Activated CD4-positive, alpha-beta memory T cell treated with anti-CD3 and anti-CD28 coated beads, Interleukin-2, amount 10 ng/mL, durations not matched to agents 7 days and 5 days (primary cell): ENCODE measurements at places on chromosomes 5 and 9. TPM values are rescaled to one million over a fixed set of nuclear protein-coding genes. Genes with fewer than 3 reads are reported as not detected.

DNA sequence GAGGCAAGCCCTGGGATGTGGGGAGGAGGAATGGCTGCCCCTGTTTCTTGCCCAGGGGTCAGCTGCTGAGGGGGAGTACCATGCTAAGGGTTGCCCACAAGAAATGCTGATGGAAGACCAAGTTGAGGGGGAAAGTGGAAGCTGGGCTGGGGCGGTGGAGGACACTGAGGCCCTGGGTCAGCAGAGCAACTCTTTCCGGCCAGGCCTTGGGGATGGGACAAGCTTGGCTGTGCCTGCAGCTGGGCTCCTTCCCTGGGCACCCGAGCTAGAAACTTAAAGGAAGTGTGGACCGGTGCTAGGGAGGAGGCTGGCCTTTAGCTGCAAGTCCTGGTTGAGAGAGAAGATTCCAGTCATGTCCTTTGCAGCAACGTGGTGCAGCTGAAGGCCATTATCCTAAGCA, 22.7 kb downstream of the CSF1R start:
- DNase-seq: no peak
- no peak overlapping the region for H3K4me3 ChIP-seq
- peaks cover 35% of the 10 kb centered on the region for H3K4me1 ChIP-seq
- peaks cover 3% of the 10 kb centered on the region for H3K27me3 ChIP-seq
- no peak overlapping the region for H3K27ac ChIP-seq
- peaks cover 2% of the 10 kb centered on the region for H3K36me3 ChIP-seq

Gene SAXO1
- total RNA-seq: not detected

Gene TSSK1B
- total RNA-seq: not detected

- no peaks in the 10 kb centered on the region for H3K27me3 ChIP-seq
- H3K4me1 ChIP-seq: no peaks in the 10 kb centered on the region
- no peak for DNase-seq
- no peak overlapping the region for H3K27ac ChIP-seq
- H3K36me3 ChIP-seq: no peaks in the 10 kb centered on the region
These were observed 318.8 kb upstream of the CDH10 start for GRCh38 chr5:24963611-24964010.

Gene FRRS1L
- total RNA-seq: not detected

GRCh38 chr9:119095072-119095471, 274.2 kb downstream of the BRINP1 start:
- no peak overlapping the region for H3K4me3 ChIP-seq
- no peak overlapping the region for H3K27ac ChIP-seq
- DNase-seq: no peak
- H3K27me3 ChIP-seq: no peaks in the 10 kb centered on the region

DNA sequence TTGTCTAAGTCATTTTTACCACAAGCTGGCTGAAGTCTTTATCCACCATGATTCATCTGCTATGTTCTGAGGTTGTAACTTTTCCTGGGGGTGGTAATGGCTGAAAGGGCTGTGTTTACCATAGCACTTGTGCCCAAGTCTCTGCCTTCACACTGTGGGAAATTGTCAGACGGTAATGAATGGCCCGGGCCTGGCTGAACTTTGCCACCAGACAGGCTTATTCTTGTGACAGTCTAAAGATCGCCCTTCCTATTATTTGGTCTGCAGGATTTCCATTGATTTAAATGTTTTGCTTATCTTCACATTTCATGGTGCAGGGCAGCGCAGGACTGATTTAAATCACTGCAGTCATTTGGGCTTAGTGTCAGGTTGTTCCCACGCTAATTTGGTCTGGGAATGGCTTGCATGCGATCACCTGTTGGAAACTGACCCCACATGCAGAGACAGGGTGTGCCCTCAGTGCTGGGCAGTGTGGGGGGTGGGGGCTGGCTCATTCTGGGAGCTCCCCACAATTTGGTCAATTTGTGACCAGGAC, 109.3 kb upstream of the ICE1 start:
- H3K4me3 ChIP-seq: no peak overlapping the region
- no peak overlapping the region for H3K27ac ChIP-seq
- no peaks in the 10 kb centered on the region for H3K27me3 ChIP-seq
- no peak for DNase-seq
- H3K36me3 ChIP-seq: no peaks in the 10 kb centered on the region
- no peaks in the 10 kb centered on the region for H3K4me1 ChIP-seq

DNA sequence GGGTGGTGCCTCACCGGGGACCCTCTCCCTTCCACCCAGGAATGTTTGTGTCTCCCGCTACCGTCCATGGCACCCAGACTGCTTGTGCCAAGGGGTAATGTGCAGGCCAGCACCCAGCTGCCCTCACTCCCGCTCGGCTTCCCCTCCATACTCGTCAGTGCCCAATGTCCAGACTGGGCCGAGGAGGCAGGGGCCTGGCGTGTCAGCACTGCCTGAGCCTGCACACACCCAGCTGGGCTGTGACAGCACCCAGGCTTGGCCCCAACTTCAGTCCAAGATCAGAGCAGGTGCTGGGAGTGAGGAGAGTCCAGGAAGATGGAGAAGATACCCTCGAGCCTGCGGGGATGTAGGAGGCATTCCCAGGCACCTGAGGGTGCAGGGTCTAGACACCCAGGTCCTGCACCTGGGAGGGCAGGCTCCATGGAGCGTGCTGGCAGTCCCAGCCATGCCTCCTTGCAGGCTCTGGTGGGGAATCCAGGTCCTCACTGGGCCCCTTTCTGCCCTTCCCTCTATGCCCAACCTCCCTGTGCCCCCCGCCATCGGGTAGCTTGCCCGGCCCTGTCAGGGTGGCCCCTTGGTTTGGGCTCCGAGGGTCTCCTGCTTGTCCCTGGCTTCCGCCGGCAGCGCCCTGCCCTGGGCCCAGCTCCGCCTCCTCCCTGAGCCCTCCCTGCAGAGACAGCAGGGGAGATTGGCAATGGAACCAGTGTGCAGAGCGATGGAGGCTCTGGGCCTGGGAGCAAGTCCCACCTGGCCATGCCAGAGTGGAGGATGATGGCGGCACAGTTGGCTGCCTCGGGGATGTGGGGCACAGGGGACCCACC, 250.8 kb upstream of the EDIL3 start:
- H3K27me3 ChIP-seq: no peaks in the 10 kb centered on the region
- H3K4me3 ChIP-seq: no peak overlapping the region
- no peaks in the 10 kb centered on the region for H3K4me1 ChIP-seq
- H3K27ac ChIP-seq: no peak overlapping the region
- H3K36me3 ChIP-seq: no peaks in the 10 kb centered on the region
- no peak for DNase-seq

- no peaks in the 10 kb centered on the region for H3K4me1 ChIP-seq
- no peak overlapping the region for H3K4me3 ChIP-seq
- H3K27me3 ChIP-seq: no peaks in the 10 kb centered on the region
- no peak overlapping the region for H3K27ac ChIP-seq
- H3K36me3 ChIP-seq: no peaks in the 10 kb centered on the region
These were observed 43.7 kb downstream of the CDH6 start for GRCh38 chr5:31237174-31237573.

DNA sequence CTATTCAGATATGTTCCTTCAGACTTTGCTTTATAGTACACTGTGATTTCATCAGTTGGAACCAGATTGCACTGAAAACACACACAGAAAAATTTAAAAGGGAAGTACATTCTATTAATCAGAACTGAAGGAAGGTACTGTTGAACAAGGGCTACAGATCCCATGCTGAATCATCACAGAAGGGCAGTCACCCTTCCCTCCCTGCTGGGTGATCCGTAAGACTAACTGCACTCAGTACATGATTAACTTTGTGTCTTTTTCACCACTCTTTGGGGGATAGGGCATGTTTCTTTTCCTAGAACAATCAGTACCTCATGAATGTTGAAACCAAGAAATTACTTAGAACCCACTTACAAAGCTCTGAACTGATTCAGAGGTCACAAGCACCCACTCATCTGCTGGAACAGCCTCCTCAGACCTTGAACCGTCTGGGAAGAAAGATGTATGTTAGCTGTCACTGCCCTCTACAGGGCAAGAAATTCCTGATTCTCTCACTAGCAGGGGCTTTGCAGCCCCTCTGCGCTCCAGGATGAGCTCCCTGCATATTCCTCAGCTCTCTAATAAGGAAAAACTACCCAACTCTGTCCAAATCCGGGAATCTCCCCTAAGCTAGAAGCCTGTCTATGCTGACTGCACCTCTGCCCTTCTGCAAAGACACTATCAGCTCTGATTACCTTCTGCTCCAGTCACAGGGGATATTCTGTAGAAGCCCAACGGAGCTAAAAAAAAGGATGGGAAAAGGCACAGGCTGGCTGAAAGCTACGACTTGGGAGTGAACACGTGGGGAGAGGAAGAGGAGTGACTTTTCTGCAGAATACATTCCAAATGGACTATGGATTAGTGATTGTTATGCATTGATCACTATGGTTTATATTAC, 51.0 kb downstream of the IARS1 start:
- no peaks in the 10 kb centered on the region for H3K4me1 ChIP-seq
- no peak overlapping the region for H3K4me3 ChIP-seq
- H3K27ac ChIP-seq: no peak overlapping the region
- H3K36me3 ChIP-seq: peaks cover 88% of the 10 kb centered on the region
- H3K27me3 ChIP-seq: no peaks in the 10 kb centered on the region
- DNase-seq: no peak
